CD4-positive, alpha-beta T cell treated with Interleukin-15 for 4 hours (primary cell): ENCODE measurements at places on chromosomes 16 and 17.
A peak's percentile ranks its signal among the peaks of the same experiment; 100 is the strongest.

GRCh38 chr17:8121407-8121680, 2.6 kb downstream of the HES7 start:
- DNase-seq: no peak

- DNase-seq: no peak
These were observed 175.6 kb downstream of the ABCC12 start for GRCh38 chr16:47980212-47980611.

- DNase-seq: no peak
These were observed 67.1 kb upstream of the ZNF469 start for GRCh38 chr16:88315543-88316105.

DNA sequence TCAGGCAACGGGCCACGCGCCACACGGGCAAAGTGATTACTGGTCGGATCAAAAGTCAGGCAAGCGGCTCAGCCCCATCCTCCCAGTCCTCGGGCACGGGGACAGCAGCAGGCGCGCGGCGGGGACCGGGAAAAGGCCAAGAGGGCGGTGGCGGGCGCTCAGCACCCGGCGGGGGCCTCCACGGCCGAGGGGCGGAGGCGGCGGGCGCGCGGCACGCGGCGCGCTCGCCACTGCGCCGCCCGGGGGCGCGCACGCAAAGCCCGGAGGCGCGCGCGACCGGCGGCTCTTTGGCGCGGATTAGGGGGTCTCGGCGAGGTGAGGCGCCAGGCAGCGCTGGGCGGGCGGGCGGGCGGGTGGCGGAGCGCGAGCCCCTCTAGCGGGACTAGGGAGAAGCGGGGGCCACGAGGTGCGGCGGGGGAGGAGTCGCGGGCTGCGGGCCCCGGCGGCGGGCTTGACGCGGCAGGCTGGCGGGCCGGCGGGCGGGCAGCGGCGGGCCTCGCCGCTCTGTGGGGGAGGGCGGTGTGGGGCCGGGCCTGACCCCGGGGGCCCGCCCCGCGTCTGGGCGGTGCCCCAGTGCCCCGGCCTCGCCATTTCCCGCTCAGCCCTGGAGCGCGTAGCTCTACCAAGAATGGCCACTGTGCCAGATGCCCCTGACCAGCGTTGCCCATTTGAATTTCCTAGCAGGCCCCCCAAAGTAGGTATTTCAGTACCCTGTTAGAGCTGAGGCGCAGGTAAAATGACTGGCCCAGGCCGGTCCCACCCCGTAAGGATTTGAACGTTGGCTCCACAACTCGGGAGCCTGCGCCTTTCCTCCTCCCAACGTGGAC, at the start of the genes ACACA and TADA2A:
ACACA (minus strand) TSS at position 202 of the 827 bp plus-strand sequence. CDS start 537 bp downstream, outside the sequence.
TADA2A (plus strand) TSS at position 252 of the 827 bp plus-strand sequence. CDS start 4,480 bp downstream, outside the sequence.
- peak; percentile 68 for DNase-seq

DNA sequence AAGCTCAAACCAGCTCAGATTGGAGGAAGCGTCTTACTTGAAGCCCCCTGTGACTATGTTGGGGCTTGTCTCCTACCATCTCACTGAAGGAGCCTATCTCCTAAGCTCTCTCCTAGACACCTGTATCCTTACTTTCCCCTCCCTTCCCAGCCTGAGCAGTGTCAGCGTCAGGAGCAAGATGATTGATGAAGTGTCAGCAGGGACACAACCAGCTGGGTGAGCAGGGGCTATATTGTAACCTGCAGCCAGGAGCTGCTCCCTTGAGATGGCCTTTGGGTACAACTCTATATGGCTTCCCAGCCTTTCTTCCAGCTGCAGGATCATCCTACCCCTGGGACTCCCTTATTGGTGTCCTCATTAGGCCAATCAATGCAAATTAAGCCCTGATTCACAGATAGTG, 83.2 kb upstream of the HSBP1 start:
- no peak for DNase-seq

GRCh38 chr17:48617471-48618255, 2.6 kb upstream of the HOXB8 start:
- no peak for DNase-seq

- DNase-seq: no peak
These were observed 31.9 kb downstream of the MYO18A start for GRCh38 chr17:29148257-29148789.

GRCh38 chr16:1968146-1968953, 1.7 kb downstream of the RNF151 start:
- DNase-seq: no peak

GRCh38 chr17:45848868-45849535, 4.3 kb downstream of the SPPL2C start:
- no peak for DNase-seq

GRCh38 chr16:60107437-60107836, 1373.3 kb upstream of the GOT2 start:
- no peak for DNase-seq

GRCh38 chr16:55475919-55476318, 3.1 kb upstream of the MMP2 start:
- DNase-seq: no peak

GRCh38 chr17:2259769-2260536, 43.6 kb downstream of the SMG6 start:
- peak; percentile 53 for DNase-seq

DNA sequence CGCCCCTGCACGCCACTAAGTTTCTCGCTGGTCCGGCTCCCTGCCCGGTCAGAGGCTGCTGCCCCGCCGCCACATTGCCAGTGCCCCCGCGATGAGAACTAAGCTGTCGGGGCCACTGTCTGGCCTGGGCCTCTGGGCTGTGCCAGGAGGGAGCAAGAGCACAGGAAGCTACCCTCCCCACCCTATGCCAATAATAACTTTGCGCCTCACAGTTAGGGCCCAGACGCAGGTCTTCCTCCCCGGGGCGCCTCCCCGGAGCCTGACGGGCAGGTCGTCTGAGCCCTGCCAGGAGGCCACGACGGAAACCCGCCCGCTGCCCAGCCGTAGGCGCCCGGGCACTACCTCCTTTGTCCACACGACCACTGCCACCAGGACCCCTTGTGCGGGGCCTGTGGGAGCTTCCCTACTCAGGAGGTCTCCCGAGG, 1.5 kb downstream of the ZFPM1 start:
- DNase-seq: peak; percentile 47

GRCh38 chr16:47574091-47575054, 113.2 kb downstream of the PHKB start:
- DNase-seq: peak; percentile 7

DNA sequence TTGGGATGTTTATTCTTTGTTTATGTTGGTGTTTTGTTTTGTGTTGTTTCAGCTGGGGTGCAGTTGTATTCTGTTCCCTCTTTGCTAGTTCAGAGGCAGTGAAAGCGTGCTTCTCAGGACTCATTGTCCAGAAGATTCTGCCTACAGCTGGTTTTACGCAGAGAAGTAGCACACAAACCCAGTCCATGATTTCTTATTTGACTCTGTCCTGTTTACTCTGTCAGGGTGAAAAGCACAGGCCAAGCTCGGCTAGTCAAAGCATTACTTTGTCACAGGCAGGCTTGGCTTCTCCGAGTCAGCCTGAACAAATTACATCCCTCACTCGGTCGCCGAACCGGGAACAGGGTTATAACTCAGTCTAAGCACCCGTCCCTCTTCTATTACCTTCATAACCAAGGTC, 435.0 kb downstream of the MAF start:
- no peak for DNase-seq

GRCh38 chr17:37610971-37611370, 1.8 kb upstream of the SYNRG start:
- DNase-seq: no peak

DNA sequence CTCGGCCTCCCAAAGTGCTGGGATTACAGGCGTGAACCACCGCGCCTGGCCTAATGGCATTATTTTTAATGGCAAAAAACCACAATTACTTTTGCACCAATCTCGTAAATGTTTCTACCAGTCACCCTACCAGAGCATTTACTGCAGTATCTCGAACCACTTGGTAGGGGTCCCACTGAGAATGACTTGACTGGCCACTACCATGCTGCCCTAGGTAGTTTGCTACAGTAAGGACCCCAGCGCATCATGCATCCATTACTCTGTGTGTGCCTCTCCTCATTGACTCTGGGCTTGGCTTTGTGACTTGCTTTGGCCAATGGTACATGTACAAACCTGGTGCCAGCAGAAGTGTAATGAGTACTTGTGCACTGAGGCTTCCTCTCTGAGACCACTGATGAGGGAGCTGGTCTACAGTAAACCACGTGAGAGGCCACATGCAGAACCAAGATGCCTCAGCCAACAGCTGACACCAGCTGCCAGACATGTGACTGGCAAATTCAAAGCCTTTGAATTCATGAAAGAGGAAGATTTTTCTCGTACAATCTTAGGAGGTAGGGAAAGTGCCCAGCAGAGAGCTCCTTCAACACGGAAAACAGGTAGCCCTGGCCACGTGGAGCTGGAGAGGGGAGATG, 421.7 kb upstream of the C16orf82 start:
- DNase-seq: no peak

GRCh38 chr16:67128417-67128816, 18.7 kb downstream of the PHAF1 start:
- no peak for DNase-seq

DNA sequence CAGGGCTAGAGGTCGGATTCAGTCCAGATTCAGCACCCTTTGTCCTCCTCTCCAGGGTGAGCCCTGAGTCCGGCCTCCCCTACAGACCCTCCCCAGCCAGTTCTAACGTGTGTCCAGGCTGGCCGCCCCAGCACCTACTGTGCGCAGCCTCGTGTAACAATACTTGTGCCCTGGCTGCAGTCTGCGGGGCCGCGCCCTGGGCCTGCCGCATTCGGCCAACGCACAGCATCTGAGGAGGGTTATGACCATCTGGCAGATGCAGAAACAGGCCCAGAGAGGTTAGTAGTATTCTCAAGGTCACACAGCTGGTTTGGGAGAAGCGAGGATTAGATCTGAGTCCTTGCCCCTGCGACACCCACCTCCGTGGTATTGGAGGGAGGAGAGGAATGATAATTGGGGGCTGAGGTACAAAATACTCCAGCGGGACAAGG, 968 bp downstream of the RIPOR1 start:
- no peak for DNase-seq

GRCh38 chr16:46885960-46886763, 2.0 kb downstream of the GPT2 start:
- DNase-seq: no peak

GRCh38 chr17:29295420-29295819, 1.5 kb upstream of the NUFIP2 start:
- DNase-seq: no peak

GRCh38 chr16:84369105-84369504, 767 bp downstream of the ATP2C2 start:
- no peak for DNase-seq

DNA sequence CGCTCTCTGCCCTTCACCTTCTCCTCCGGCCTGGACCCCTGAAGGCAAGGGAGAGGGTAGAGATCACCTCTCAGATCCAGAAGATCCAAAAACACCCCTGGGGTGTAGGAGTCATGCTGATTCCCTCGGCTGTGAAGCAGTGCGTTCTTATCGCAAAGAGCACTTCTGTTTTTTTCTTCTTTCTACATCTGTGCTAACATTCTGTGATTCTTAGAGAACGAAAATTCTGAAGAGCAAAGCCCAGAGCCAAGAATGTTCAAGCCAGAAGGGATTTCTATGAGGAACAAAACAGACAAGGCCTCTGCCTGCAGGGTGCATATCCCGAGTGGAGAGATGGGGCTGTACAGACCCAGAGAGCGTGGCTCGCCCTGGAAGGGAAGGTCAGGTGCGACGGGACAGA, 17.2 kb downstream of the NPTX1 start:
- no peak for DNase-seq

DNA sequence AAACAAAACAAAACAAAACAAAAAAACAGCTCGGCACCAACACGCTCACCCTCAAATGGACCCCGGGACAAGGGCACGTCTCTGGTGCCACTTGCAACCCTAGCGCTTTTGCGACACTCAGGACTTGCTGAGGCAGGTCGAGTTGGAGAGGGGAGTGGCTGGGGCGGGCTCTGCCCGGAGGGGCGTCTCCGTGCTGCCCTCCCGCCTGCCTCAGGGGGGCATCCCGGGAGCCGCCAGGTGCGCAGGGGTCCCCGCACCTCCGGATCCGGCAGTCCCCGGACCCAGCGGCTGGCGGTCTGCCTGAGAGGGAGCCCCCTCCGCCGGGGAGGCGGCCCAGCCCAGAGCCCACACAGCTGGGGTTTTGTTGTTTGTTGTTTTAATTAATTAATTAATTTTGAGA, at the start of gene SLC52A1:
SLC52A1 (minus strand) TSS at position 112 of the 400 bp plus-strand sequence. CDS start 820 bp downstream, outside the sequence.
- DNase-seq: no peak

DNA sequence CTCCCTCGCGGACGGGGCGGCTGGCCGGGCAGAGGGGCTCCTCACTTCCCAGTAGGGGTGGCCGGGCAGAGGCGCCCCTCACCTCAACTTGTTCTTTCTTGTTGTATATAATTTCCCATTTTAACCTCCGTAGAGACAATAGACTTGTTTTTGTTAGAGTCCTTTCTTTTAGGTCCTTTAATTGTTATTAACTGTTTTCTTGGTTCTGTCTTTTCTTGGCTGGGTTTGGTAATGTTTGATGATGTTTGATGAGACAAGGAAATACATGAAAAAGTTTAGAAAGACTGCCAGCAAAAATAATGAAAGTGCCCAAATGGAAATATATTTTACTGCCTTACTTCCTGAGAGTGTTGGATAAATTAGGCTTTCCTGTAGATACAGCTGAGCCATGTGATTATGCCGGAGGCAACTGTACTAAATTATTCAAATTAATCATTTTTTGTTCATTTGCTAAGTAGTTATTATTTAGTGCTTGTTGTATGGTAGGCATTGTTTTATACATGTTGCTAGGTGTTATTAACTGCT, 30.9 kb downstream of the PRPSAP2 start:
- no peak for DNase-seq

GRCh38 chr16:25812215-25812614, 120.5 kb downstream of the HS3ST4 start:
- no peak for DNase-seq

- DNase-seq: no peak
These were observed 65.8 kb downstream of the RGS9 start for GRCh38 chr17:65202844-65203571.

DNA sequence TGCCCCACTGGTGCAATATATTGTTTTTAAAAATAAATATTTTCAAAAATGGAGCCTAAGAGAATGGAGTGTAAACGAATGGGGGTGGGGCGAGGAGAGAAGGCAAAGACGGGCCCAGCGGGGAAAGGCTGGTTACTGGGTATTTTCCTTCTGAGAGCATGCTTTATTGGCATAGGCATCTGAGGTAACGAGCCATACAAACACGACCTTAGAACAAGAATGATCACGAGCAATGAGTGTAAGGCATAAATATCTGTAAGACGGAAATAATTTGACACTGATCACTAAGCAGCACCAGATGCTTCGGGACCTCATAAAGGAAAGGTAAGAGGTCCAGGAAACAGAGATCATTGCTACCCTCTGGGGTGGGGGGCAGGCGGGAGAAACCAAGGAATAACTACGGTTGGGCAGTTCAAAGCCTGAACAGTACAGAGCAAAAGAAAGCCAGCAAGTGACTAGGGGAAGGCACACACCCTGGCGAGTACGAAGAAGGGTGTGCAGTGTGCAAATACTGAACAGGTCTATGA, 959 bp downstream of the SSH2 start:
- no peak for DNase-seq

- no peak for DNase-seq
These were observed 2.8 kb upstream of the MMP15 start for GRCh38 chr16:58022601-58023371.
